Activated naive CD4-positive, alpha-beta T cell (primary cell): ENCODE measurements at places on chromosomes 16 and 17.

GRCh38 chr17:5381542-5381941 lies 37.9 kb downstream of the NUP88 start:
- DNase-seq: no peak

DNA sequence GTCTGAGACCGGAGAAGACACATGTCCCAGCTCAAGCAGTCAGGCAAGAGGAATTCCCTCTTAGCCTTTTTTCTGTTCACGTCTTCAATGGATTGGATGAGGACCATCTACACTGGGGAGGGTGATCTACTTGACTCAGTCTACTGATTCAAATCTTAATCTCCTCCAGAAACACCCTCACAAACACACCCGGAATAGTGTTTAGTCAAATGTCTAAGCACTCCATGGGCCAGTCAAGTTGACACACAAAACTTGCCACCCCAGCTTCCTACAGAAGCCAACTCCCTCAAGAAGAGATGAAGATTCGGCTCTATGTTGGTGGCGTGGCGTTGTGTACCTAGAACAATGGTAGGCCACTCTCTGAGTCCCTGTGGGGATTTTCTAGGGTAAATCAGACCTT lies 22.5 kb upstream of the NKD1 start:
- DNase-seq: no peak

- DNase-seq: no peak
These were observed 118.4 kb downstream of the VPS53 start for GRCh38 chr17:596287-596686.

DNA sequence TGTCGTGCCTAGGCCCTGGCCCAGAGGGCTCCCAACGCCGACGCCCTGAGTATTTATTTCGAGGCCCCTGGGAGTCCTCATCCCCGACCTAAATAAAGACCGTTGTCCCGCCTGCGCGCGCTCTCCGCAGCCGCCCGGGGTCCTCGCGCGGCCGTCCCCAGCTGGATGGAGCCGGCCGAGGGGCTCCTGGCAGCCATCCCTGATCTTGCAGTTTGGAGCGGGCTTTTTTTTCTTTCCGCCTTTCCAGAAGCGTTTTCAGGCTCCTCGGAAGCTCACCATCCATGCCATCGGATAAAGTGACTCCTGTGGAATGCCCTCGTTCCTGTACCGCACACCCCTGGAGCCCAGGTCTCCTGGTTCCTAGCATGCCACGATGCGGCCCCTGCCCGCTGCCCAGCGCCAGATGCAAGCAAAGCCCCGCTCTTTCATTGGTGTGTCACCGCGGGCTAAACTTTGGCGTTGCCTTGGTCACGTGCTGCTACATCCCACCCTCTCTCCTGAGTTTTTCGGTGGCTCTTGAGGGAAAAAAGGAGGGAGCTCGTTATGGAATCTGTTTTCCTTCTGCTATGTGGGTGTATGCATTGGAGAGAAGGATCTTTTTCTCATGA lies 716 bp downstream of the TMEM94 start:
- no peak for DNase-seq
